ENCODE measurements at places on chromosomes 12 and 14. TPM values are rescaled to one million over a fixed set of nuclear protein-coding genes. Genes with fewer than 3 reads are reported as not detected.

Gene AQP5
- total RNA-seq: not detected

Gene MYH7
- total RNA-seq: 0.02 TPM

Gene RACGAP1
- 77.8 TPM for total RNA-seq

Gene KIF26A
- 0.34 TPM for total RNA-seq

Gene SMOC1
- not detected for total RNA-seq

Gene LPAR5
- 4.1 TPM for total RNA-seq

Gene CAPZA3
- not detected for total RNA-seq
